ENCODE measurements at places on chromosomes 2 and 18. TPM values are rescaled to one million over a fixed set of nuclear protein-coding genes. Genes with fewer than 3 reads are reported as not detected.

Gene ANAPC1
- total RNA-seq = 50.3 TPM

Gene LRPPRC
- total RNA-seq = 105 TPM

Gene CCDC121
- total RNA-seq = 1.2 TPM

Gene PARD6G
- 35.7 TPM for total RNA-seq

Gene NEUROD1
- total RNA-seq = not detected

Gene GIGYF2
- 62.0 TPM for total RNA-seq
